ENCODE measurements at places on chromosomes 13 and 19.
A peak's percentile ranks its signal among the peaks of the same experiment; 100 is the strongest.

- H3K27me3 ChIP-seq: no peaks in the 10 kb centered on the region
- peaks cover 35% of the 10 kb centered on the region for H3K4me1 ChIP-seq
- peaks cover 33% of the 10 kb centered on the region for H3K36me3 ChIP-seq
- no peak overlapping the region for H3K27ac ChIP-seq
- no peak overlapping the region for H3K4me3 ChIP-seq
Measured at GRCh38 chr13:110911880-110912279, 3.0 kb downstream of the ANKRD10 start.

DNA sequence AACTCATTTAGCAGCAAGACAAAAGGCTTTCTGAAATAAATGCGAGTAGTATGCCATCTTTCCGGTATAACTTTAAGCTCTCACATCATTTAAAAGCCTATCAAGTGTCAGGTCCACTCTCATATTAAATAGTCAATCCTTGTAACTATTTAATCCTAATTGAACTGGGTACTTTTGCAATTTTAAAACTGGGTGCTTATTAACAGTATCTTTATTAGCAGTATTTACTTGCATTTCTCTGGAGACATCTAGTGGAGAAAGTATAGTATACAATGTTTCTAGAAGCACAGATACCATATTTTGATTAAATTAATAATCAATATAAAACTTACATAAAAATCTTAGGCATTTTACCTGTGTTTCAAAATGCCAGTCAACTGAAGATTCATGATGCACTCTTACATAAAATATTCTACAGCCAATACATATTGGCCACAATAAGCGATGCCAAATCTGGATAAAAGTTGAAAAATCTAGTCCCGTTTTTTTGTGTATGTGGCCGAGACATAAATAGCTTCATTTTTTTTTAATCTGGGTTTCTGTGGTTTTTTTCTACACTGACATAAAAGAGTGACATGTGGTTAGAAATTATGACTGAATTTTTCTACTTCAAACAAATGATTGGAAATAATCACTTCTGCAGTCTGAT is 4.3 kb upstream of the POSTN start:
- no peaks in the 10 kb centered on the region for H3K36me3 ChIP-seq
- H3K27me3 ChIP-seq: no peaks in the 10 kb centered on the region
- H3K27ac ChIP-seq: no peak overlapping the region
- H3K4me1 ChIP-seq: no peaks in the 10 kb centered on the region

DNA sequence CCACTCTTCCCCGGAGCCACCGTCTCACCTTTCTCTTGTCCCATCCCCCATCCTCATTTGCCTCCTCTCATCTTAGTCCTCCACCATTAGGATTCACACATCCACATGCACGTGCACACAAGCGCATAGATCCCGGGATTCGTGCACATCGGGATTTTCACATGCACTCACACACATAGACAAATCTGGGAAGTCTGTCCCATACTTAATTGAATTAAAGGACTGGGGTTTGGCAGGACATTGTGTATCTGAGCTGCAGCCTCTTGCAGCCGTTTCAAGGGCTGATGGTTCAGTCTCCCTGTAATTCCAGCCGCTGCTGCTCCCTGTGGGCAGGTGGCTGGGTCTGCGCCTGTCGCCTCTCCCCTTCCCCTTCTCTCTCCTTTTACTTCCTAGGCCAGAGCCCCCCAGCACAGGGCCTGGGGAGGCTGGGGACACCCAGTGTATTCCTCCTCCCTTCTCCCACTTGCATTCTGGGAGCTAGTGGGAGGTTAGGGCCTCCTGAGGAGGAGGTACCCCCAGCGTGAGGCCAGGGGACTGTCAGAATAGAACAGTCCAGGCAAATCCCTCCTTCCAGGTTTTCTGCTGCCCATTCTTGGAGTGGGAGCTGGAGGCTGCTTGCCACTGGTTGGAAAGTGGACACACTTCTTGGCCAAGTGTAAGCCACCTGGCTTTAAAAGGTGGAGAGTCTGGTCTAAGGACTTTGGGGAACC is 43.6 kb downstream of the LYL1 start:
- H3K4me3 ChIP-seq: no peak overlapping the region
- H3K27me3 ChIP-seq: peaks cover 11% of the 10 kb centered on the region
- H3K4me1 ChIP-seq: peaks cover 16% of the 10 kb centered on the region
- H3K36me3 ChIP-seq: no peaks in the 10 kb centered on the region

GRCh38 chr13:47135800-47136503 is 239.1 kb upstream of the HTR2A start:
- no peaks in the 10 kb centered on the region for H3K27me3 ChIP-seq
- no peaks in the 10 kb centered on the region for H3K4me1 ChIP-seq
- no peak for DNase-seq
- no peak overlapping the region for H3K27ac ChIP-seq

GRCh38 chr19:46704379-46705076 is 12.4 kb downstream of the PRKD2 start:
- no peak overlapping the region for H3K4me3 ChIP-seq
- H3K27ac ChIP-seq: no peak overlapping the region
- H3K4me1 ChIP-seq: peaks cover 13% of the 10 kb centered on the region
- peak; percentile 87 for DNase-seq
- peaks cover 90% of the 10 kb centered on the region for H3K36me3 ChIP-seq

DNA sequence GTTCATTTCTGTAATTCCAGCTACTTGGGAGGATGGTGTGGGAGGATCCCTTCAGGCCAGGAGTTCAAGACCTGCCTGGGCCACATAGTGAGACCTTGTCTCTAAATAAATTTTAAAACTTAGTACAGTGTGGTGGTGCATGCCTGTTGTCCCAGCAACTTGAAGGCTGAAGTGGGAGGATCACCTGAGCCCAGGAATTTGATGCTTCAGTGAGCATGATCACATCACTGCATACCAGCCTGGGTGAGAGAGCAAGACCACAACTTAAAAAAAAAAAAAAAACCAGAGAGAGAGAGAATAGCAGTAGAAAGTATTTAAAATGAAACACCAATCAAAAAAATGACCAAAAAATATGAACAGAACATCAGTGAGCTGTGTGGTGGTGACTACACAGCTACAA is 7.1 kb upstream of the ZNF823 start:
- no peak for DNase-seq
- H3K27ac ChIP-seq: no peak overlapping the region
- H3K36me3 ChIP-seq: no peaks in the 10 kb centered on the region
- H3K4me3 ChIP-seq: no peak overlapping the region
- no peaks in the 10 kb centered on the region for H3K27me3 ChIP-seq

- H3K4me1 ChIP-seq: no peaks in the 10 kb centered on the region
- H3K27me3 ChIP-seq: no peaks in the 10 kb centered on the region
- H3K36me3 ChIP-seq: no peaks in the 10 kb centered on the region
- no peak overlapping the region for H3K27ac ChIP-seq
Measured at GRCh38 chr13:83666141-83666540, 216.1 kb downstream of the SLITRK1 start.

- peaks cover 50% of the 10 kb centered on the region for H3K36me3 ChIP-seq
- H3K4me3 ChIP-seq: no peak overlapping the region
- no peaks in the 10 kb centered on the region for H3K27me3 ChIP-seq
- no peak for DNase-seq
Measured at GRCh38 chr13:41471785-41472184, 14.4 kb downstream of the RGCC start.

DNA sequence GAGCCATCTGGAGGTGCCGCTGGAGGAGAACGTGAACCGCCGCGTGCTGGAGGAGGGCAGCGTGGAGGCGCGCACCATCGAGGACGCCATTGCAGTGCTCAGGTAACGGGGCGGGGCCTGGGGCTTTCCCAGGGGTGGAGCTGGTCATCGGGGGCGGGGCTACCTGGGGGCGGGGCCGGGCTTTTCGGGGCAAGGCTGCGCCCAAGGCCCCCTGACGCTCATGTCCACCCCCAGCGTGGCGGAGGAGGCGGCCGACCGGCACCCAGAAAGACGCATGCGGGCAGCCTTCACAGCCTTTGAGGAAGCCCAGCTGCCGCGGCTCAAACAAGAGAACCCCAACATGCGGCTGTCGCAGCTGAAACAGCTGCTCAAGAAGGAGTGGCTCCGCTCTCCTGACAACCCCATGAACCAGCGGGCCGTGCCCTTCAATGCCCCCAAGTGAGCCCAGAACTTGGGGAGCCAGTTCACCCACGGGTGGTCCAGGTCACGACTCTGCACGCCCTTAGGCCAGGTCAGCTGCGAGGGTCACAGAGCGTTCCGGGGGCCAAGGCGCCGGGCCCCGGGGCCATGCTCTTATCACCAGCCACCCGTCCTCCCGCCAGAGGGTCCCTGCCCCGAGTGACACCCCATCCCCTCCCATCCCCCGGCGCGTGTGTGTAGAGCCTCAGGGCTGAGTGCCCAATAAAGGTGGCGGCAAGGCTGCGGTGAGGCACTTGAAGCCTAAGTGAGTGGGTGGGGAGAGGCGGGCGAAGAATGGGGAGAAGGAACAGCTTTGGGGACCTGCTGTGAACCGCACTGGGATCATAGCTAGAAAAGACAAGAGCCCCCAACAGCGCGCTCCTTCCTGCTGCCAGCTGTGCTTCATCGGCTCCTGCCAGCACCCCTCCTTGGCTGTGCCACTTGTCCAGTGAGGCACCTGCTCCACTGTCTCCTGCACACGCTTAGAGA is 10.7 kb downstream of the CCDC124 start:
- H3K4me1 ChIP-seq: peaks cover 14% of the 10 kb centered on the region
- H3K27ac ChIP-seq: no peak overlapping the region
- DNase-seq: no peak

GRCh38 chr13:95426631-95427030 is 125.4 kb upstream of the ABCC4 start:
- no peaks in the 10 kb centered on the region for H3K27me3 ChIP-seq
- H3K27ac ChIP-seq: no peak overlapping the region
- DNase-seq: no peak
- no peaks in the 10 kb centered on the region for H3K4me1 ChIP-seq
- no peaks in the 10 kb centered on the region for H3K36me3 ChIP-seq

DNA sequence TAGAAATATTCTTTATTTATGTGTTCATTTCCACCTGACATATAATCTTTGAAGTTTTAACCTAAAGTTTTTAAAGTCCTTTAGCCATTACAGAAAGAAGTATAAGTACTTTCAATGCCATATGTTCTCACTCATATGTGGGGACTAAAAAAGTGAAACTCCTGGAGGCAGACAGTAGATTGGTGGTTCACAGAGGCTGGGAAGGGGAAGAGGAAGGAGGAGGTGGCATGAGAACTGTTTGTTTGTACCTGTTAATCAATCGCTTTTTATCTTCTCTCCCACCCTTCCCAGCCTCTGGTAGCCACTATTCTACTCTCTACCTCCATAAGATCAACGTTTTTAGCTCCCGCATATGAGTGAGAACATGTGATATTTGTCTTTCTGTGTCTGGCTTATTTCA is 131.1 kb downstream of the MYO16 start:
- H3K36me3 ChIP-seq: no peaks in the 10 kb centered on the region
- H3K27me3 ChIP-seq: no peaks in the 10 kb centered on the region
- no peak overlapping the region for H3K4me3 ChIP-seq
- H3K4me1 ChIP-seq: no peaks in the 10 kb centered on the region
- no peak overlapping the region for H3K27ac ChIP-seq
- no peak for DNase-seq

GRCh38 chr13:45086484-45086883 is 33.8 kb upstream of the GTF2F2 start:
- no peaks in the 10 kb centered on the region for H3K4me1 ChIP-seq
- no peak for DNase-seq

GRCh38 chr13:90868321-90868920 is 479.1 kb upstream of the MIR17HG start:
- H3K36me3 ChIP-seq: no peaks in the 10 kb centered on the region
- no peak overlapping the region for H3K27ac ChIP-seq
- H3K4me3 ChIP-seq: no peak overlapping the region
- no peaks in the 10 kb centered on the region for H3K4me1 ChIP-seq
- H3K27me3 ChIP-seq: no peaks in the 10 kb centered on the region

- H3K4me3 ChIP-seq: no peak overlapping the region
- H3K27me3 ChIP-seq: no peaks in the 10 kb centered on the region
- peaks cover 33% of the 10 kb centered on the region for H3K36me3 ChIP-seq
- no peak overlapping the region for H3K27ac ChIP-seq
- peaks cover 43% of the 10 kb centered on the region for H3K4me1 ChIP-seq
Measured at GRCh38 chr19:57282011-57282643, 1.8 kb downstream of the ZNF460 start.

- H3K4me1 ChIP-seq: no peaks in the 10 kb centered on the region
- H3K27ac ChIP-seq: no peak overlapping the region
- no peaks in the 10 kb centered on the region for H3K27me3 ChIP-seq
- H3K4me3 ChIP-seq: no peak overlapping the region
- H3K36me3 ChIP-seq: no peaks in the 10 kb centered on the region
Measured at GRCh38 chr13:32938314-32938713, 77.9 kb upstream of the KL start.

DNA sequence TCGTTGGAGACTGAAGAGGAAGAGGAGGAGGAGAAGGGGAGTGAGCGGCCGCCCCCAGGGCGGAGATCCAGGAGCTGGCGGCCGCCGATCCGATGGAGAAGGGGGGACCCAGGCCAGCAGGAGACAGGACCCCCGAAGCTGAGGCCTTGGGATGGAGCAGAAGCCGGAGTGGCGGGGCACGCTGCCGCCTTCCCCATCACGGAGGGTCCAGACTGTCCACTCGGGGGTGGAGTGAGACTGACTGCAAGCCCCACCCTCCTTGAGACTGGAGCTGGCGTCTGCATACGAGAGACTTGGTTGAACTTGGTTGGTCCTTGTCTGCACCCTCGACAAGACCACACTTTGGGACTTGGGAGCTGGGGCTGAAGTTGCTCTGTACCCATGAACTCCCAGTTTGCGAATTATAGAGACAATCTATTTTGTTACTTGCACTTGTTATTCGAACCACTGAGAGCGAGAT is 1.8 kb downstream of the GADD45B start:
- peaks cover 45% of the 10 kb centered on the region for H3K4me1 ChIP-seq
- peaks cover 8% of the 10 kb centered on the region for H3K36me3 ChIP-seq
- peak overlapping the region; percentile 86 for H3K4me3 ChIP-seq
- H3K27ac ChIP-seq: no peak overlapping the region

- no peak overlapping the region for H3K4me3 ChIP-seq
- no peak overlapping the region for H3K27ac ChIP-seq
- no peak for DNase-seq
- no peaks in the 10 kb centered on the region for H3K27me3 ChIP-seq
- H3K4me1 ChIP-seq: peaks cover 24% of the 10 kb centered on the region
- H3K36me3 ChIP-seq: no peaks in the 10 kb centered on the region
Measured at GRCh38 chr19:3171894-3172672, 6.5 kb upstream of the S1PR4 start.

GRCh38 chr13:74758188-74758587 is 624.0 kb upstream of the KLF12 start:
- no peaks in the 10 kb centered on the region for H3K36me3 ChIP-seq
- H3K4me3 ChIP-seq: no peak overlapping the region
- H3K27ac ChIP-seq: no peak overlapping the region
- no peaks in the 10 kb centered on the region for H3K27me3 ChIP-seq

GRCh38 chr13:72678312-72678711 is 49.1 kb downstream of the MZT1 start:
- H3K27ac ChIP-seq: no peak overlapping the region
- no peaks in the 10 kb centered on the region for H3K4me1 ChIP-seq
- no peaks in the 10 kb centered on the region for H3K27me3 ChIP-seq
- no peak for DNase-seq
